ENCODE measurements at places on chromosomes 5 and 9.

DNA sequence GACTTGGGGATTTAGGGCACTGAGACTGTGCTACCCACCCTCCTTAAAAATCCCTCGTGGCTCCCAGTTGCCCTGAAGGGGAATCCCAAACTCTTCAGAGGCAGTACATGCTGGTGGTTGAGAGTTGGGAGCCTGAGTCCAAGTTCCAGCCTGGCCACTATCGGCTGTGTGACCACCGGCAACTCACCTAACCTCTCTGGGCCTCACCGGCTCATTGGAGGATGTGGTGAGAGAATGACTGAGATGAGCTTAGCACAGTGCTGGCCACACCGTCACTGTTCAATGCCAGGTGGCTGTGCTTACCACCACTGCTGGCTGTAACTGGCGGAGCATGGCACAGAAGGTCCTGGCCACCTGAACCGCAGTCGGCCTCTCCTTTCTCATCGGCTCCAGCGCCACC is 200.2 kb downstream of the C9orf50 start:
- no peak for DNase-seq

DNA sequence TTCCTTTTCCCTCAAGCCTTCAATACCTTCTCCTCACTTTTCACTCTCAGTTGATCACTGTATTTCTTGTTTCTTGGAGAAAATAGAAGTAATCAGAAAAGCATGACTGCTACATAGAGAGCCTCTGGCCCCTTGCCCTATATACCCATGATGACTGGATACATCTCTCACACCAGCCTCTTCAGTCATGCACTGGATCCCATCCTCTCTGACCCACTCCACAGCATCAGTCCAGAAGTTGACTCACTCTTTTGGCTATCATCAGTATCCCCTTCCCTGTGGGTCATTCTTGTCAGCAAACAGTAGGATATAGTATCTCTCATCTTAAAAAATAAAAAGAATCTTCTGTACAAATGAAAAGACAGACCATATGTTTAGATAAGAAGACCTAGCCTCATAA is 32.9 kb downstream of the PTCD2 start:
- no peak for DNase-seq

GRCh38 chr9:93148721-93149120 is 14.7 kb upstream of the NINJ1 start:
- DNase-seq, result no peak

DNA sequence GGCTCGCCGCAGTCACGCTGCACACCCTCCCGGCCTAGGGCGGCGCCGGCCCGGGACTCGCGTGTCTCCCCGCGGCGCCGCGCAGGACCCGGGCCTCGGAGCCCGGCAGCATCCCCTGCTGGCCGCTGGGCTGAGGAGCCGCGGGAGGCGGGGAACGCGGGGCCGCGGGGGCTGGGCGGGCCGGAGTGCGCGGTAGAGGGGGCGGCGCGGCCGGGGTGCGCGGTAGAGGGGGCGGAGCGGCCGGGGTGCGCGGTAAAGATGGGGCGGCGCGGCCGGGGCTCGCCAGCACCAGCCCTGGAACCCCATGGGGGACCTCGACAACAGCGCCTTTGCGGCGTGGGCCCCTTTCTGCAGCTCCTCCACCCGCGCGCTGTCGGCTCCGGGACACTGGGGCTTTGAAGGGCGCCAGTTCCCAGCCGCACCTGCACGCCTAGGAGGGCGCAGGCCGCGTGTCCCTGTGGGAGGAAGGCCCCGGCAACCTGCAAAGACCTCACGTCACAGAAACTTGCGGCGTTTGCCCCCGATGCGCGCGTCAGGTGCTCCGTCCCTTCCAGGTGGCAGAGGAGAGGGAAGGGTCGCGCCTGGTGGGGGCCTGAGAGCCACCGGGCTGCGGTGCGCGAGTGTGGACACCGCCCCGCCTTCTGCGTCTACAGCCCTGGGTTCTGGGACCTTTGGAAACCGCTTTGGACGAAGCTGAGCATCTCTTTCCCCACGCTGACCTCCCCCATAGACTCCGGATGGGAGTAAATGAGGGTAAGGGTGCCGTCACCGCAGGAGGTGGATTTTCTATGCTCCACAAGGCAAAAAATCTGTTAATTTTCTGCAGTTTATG is 49.6 kb downstream of the NSUN2 start:
- DNase-seq, result no peak

- no peak for DNase-seq
Measured at GRCh38 chr9:35436933-35437332, 53.0 kb upstream of the RUSC2 start.

- no peak for DNase-seq
Measured at GRCh38 chr5:88279584-88279983, 10.9 kb upstream of the TMEM161B start.

DNA sequence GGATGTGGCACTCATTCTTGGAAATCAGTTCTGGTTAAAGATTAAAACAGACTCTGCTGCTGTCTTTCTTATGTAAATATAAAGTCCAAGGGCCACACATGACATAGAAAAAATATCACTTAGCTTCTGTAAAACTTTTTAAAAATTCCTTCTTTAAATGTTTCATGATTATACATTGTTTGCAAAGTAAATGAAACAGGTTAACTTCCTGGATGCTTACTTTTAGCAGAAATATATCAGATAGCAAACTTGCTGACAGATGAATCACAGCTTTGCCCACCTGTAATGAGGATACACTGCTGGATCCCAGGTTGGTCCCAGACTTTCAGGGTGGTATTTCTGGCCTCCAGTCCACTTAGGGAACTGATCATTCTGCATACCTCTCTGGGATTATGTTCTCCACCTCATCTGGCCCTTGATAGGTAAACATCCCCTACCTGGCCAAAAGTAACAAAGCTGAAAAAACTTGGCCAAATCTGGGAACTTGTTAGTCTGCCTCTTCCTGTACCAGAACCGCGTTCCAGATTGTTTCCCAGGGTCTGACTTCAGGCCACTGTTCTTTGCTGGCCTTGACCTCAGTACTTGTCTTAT is 340.5 kb downstream of the ADGRV1 start:
- DNase-seq, result no peak

GRCh38 chr5:166102947-166103346 is 2188.5 kb upstream of the WWC1 start:
- no peak for DNase-seq

- no peak for DNase-seq
Measured at GRCh38 chr9:89012294-89013042, 21.2 kb downstream of the S1PR3 start.

- no peak for DNase-seq
Measured at GRCh38 chr5:79695526-79695925, 5.9 kb downstream of the CMYA5 start.

GRCh38 chr5:160747987-160748386 is 104.0 kb downstream of the ATP10B start:
- no peak for DNase-seq

DNA sequence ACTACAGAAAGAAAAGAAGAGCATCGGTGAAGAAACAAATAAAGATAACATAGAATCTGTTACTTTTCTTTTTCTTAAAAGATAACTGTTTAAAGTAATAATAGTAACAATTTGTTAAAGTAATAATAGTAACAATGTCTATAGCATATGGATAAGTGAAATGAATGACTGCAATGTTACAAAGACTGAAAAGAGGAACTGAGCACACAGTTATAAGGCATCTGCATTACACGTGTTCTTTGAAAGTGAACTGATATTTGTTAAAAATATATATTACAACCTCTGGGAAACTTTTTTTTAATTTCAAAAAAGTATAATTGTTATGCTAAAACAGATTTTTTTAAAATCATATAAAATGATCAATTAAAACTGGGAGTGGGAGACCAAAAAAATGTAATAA is 88.4 kb upstream of the FST start:
- DNase-seq, result no peak

DNA sequence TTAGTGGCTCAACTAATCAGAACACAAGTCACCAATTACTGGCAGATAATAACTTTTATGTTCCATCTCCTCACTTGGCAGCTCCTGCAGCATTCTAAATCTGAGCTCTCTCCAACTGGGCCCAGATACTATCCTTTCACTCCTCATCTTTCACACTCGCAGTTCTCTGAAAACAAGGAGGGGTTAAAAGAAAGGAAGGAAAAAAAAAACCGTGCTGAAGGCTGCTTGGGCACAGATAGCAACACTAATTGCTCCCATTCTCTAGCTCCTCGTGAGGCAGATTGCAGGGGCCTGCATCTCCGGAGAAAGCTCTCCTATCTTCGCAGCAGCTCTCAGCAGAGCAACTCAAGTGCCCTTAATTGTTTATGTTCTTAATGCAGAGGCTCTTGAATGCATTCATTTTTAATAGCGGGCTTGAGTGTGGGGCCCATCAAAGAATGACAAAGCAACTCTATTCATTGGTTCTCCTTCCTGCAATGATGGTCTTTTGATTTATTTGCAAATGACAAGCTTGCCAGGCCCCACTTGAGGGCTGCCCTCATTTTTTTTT is 23.9 kb downstream of the TLE1 start:
- no peak for DNase-seq

DNA sequence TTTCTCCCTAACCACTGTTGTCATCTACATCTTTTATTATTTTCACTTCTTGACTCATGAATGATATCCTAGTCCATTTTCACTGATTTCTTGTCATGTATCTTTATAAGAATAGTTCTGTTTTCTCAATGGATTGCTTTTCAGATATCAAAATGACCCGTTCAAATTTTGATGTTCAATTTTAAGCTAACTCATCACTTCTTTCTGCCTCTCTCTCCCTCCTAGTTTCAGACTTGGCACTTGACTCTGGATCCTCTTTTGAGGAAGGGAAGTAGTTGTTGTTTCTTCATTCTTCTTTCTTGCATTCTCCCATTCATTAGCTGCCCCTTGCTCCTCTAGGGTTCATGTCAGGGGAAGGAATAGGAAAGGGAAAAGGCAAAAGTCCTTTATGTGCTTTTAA is 23.7 kb downstream of the CSNK1G3 start:
- DNase-seq, result no peak

DNA sequence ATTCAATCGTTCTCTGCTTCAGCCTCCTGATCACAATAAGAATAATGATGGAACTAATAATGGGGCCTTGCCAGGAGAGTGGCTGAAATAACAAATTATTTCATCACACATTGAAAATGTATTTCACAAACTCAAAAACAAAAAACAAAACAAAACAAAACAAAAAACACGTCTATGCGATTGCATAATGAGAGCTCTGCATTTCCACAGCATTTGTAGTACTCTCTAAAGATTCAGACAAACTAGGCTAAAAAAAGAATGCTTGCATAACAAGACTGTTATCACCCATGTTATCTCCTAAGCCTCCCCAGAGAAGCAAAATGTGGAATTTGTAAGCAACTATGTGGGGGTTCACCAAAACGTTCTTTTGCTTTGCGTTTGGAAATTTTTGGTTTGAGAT is 48.1 kb downstream of the PRELID2 start:
- DNase-seq, result no peak

DNA sequence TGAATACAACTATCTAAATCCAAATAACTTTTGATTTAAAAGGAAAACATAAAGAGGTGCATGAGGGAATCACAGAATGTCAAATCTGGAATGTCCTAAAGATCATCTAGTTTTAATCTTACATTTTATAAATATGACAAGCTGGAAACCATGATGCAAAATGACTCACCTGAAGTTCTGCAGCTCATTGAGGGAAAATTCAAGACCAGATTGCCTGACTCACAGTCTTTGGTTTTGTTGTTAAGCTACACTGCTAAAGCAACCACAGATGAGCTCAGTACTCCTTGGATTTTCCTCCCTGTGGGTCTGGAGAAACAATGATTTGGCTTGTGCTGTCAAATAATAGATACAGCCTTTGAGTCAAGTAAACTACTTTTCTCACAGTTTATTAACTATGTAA is 19.1 kb upstream of the EDIL3 start:
- no peak for DNase-seq

GRCh38 chr9:95516734-95517558 is at the start of gene PTCH1:
Gene PTCH1 (minus strand): TSS chr9:95516971.
- DNase-seq, result peak; percentile 71

DNA sequence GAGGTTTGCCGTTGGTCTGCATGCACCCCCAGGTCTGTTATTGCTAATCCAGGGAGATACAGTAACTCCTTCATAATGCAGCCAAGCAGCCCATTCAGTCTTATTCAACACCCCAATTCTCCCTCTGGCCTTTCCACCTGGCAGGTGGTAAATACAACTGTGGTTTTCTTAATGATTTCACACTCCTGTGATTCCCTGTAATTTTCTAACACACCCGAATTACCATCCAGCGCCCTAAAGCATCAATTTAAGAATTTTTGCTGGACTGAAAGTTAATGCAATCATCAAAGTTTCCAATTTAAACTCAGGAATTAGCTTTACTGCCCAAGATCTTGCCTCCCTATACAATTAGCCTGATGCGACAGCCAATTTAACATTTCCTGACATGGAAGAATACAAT is 62.5 kb downstream of the GNAQ start:
- DNase-seq, result no peak

DNA sequence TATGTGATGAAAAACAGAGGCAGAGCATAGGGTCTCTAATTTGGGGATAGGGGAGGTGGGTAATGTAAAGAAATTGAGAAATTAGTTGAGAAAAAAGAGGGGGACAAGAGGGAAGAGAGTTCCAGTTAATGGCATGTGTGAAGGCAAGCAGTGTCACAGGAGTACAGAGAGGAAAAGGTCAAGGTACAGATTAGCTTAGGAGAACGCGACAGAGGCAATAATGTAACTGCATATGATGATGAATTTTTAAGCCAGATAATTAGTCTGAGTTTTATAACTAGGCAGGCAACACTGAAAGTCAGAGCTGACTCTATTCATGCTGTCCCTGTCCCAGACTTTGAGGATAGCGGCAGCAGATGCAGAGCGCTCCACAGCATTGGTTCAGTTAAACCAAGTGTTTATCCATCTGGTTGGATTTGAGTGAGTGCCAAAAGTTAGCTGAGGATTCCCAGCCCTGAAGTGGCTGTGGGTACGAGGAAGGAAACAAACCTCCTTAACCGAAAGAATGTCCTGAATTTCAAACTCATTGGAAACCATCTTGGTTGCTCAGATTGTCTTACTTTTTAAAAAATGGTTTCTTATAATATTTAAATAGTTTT is 315.2 kb downstream of the ARHGAP26 start:
- DNase-seq, result no peak

- DNase-seq, result no peak
Measured at GRCh38 chr9:71647094-71647591, 121.2 kb downstream of the CEMIP2 start.

DNA sequence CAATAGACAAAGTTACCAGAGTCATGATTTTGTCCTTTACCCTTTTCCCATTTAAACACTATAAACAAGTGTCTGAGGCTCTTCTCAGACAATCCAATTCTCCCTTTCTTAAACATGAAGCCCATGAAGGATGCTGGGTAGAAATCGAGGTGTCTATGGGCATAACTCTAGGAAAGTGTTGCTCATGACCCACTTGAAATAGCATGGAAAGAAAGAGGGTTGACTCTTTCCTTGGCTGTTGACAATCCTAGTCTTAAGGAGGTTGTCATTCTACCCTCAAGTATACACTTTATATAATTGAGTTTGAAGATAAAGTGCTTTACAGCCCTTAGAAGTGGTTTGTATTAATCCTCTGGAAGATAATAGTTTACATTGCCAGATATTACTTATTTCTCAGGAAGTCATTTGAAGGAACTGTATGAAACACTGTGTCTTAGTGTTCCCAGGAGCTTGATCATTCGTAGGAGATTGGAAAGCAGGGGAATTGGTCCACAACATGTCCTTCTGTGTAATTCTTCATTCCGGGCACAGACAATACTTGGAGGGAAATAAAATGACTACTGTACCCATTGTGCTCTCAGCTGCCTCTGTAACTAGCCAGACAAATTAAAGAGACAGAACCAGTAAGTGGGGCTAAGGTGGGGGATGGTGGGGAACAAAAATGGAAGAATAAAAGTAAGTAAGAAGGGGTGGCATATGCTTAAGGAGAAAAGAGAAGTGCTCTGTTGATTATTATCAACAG is 1078.3 kb upstream of the DMAC1 start:
- no peak for DNase-seq

- DNase-seq, result no peak
Measured at GRCh38 chr9:133449760-133450159, 10.0 kb upstream of the CACFD1 start.

- DNase-seq, result no peak
Measured at GRCh38 chr5:43033841-43034590, 6.1 kb downstream of the ANXA2R start.

Data from activated CD8-positive, alpha-beta memory T cell treated with anti-CD3 and anti-CD28 coated beads, Interleukin-2, amount 50 U/mL, for 48 hours (primary cell).